ENCODE measurements at places on chromosomes 7 and 10.

- DNase-seq = no peak
These were observed 332.1 kb downstream of the PHTF2 start for GRCh38 chr7:78130446-78131215.

DNA sequence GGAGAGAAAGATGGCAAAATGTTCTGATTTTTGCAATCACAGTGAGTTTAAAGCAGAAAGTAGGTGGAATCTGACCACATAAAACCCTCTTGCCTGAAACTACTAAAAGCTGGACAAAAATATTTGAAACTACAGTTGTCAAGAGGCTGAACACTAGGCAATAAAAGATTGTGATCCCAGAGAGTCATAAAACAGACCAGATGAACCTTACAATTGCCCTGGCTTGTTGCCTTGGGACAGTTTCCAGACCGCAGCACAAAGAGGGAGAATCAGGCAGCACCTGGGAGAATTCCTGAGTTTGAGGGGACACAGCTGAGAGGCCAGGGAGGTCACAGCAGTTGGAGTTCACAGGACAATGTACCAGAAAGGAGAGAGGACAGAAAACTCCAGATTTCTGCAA, 107.3 kb upstream of the NANOS1 start:
- no peak for DNase-seq

- DNase-seq = no peak
These were observed 52.8 kb upstream of the PDLIM1 start for GRCh38 chr10:95343573-95343972.

DNA sequence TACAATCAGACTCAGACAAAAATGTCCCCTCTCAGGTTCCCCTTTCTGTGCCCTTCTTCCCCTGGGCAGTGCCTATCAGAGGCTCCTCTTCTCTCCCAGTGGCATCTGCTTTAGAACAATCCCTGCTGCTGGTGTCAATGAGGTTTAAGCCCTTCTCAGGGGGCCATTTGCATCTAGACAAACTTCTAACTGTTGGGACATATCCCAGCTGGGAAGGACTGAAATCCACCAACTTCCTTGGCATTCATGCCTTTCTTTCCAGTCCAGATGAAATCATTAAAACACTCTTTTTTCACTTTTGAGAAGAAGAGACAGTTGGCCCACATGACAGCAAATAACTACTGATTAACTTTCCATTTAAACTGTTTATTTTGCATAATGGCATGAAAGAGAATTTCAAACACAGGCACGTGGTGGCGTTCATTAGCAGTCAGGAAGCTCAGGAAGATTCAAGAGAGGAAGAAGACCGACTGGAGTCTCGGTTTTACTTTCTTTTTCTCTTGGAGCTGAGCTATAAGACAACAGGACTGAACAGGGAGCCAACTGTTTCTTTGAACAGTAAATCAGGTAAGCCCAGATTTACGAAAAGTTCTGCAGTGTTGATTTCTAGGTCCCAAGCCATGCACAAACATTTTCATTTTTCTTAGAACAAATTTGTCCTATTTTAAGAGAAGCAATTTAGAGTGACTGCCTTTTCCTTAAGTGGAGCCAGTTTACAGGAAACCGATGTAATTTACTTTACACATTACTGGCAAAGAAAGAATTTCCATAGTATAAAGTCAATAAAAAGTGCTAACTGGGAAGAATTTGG, at the start of gene GIMAP2:
GIMAP2 (plus strand) TSS at position 488 of the 811 bp plus-strand sequence. CDS start 1,354 bp downstream, outside the sequence.
- DNase-seq = no peak

DNA sequence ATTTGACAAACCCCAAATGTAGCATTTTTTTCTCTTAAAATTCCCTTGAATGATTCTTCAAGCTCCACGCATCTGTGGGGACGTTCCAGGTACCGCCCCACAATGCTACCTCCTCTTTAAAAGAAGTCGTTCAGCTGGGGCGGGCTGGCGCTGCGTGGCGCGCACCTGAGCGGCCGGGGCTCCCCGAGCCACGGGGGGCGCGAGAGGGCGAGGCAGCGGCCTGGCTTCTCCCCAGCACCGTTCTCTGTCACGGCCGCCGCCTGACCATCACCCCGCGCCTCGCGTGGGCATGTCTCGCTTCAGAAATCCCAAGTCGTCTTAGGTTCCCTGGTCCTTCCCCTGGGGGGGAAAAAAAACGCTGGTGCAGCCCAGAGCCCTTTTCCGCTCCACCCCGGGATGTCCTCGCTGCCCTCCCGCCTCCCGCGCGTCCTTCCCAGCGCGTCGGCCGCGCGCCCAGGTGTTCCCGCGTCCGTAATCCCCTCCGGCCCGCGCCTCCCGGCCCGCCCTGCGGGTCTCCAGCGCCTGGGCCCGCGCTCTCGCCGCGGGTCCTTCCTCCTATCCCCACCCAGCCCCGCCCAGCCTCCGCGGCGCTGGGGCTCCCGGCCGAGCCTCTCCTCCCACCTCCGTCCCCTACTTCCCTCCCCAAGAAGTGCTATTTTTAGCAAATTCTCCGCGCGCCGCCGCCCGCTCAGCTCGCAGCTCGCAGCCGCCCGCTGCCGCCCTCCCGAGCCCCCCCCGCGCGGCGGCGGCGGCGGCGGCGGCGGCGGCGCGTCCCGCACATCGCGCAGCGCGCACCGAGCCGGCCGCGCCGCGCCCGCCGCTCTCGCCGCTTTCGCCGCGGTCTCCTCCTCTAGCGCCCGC, 58.7 kb upstream of the PRPS1L1 start:
- no peak for DNase-seq

DNA sequence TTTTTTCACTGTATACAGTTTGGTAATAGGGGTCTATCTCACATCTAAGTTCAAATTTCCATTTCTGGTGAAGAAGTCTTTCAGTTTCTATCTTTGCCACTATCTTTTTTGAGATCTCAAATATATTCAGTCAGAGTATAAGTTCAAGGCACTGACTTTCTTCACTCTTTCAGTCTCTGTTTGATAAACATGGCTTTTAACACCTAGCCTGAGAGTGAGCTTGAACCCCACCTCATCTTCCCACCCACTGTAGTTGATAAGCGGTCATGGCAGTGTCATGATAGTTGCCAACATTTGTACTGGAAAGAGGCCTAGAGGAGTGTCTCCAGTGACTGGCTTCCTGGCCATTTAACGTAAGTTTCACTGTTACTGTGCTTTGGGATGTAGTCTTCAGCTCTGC, 41.2 kb upstream of the AGR3 start:
- no peak for DNase-seq

- DNase-seq = no peak
These were observed 34.8 kb upstream of the SEPHS1 start for GRCh38 chr10:13382703-13383398.

GRCh38 chr7:29996321-29996720, 6.7 kb upstream of the SCRN1 start:
- DNase-seq = no peak

- DNase-seq = no peak
These were observed 32.2 kb upstream of the ZNF518A start for GRCh38 chr10:96097865-96098264.

DNA sequence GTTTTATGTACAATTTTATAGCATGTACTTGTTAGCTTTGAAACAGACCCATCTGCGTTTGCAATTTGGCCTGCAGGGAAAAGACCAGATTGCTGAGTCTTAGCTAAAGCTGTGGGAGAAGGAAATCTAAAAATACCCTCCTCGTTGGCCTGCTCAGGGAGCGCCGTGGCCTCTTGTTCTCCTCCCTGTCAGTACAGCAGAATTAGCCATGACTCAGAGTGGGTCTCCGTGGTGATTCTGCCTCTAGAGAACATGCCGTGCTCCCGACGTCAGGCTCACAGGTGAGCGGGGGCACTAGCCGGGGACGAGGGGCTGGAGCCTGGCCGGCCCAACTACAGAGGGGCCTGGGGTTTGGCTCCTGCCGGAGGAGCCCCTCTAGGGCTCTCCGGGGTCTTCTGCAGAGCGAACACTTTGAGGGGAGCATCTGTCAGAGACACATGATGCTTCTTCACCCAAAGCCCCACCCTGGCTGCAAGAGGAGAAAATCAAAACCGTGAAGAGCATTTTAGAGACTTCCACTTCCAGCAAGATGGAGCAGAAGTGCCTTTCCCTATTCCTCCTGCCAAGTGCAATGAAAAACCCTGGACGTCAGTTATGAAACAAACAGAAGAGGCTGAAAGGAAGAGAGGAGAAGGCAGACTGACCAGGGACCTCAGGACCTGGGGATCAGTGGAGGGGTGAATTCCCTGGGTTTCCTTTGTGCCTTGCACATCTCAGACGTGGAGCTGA, 98.9 kb downstream of the LHPP start:
- DNase-seq = no peak

All from activated effector memory CD4-positive, alpha-beta T cell treated with Interleukin-2 at 50 U/mL for 16 hours (primary cell).